A549 treated with dexamethasone at 1 μM for 4 hours (cell line): ENCODE measurements at places on chromosomes 5 and 9. TPM values are rescaled to one million over a fixed set of nuclear protein-coding genes. Genes with fewer than 3 reads are reported as not detected.

Gene UIMC1
- 40.3 to 45.3 TPM (median 42.7 TPM) in 5 replicates for total RNA-seq

Gene NACC2
- total RNA-seq = 23.5 to 43.9 TPM (median 42.5 TPM) in 5 replicates

Gene EFNA5
- 14.7 to 30.2 TPM (median 27.7 TPM) in 5 replicates for total RNA-seq

Gene PLPPR1
- total RNA-seq = not detected in 5 replicates

Gene SLIT3
- 12.9 to 21.8 TPM (median 18.6 TPM) in 5 replicates for total RNA-seq

Gene SMIM3
- total RNA-seq = 18.6 to 26.2 TPM (median 19.6 TPM) in 5 replicates

Gene CLIC3
- 3.3 to 6.7 TPM (median 5.0 TPM) in 5 replicates for total RNA-seq

Gene GFM2
- 21.2 to 26.1 TPM (median 23.3 TPM) in 5 replicates for total RNA-seq

Gene BTNL8
- not detected in 5 replicates for total RNA-seq

Gene AP3S1
- 71.4 to 90.5 TPM (median 85.2 TPM) in 5 replicates for total RNA-seq

Gene SLC4A9
- 0.04 TPM in 1 of 5 replicates, not detected in the others for total RNA-seq

Gene SLC6A19
- 0.32 to 0.66 TPM (median 0.64 TPM) in 5 replicates for total RNA-seq

Gene FGF10
- total RNA-seq = not detected in 5 replicates

Gene MOB3B
- 10.7 to 14.7 TPM (median 13.3 TPM) in 5 replicates for total RNA-seq

Gene LURAP1L
- total RNA-seq = 22.6 to 29.2 TPM (median 27.1 TPM) in 5 replicates

Gene SQSTM1
- total RNA-seq = 684 to 1,014 TPM (median 753 TPM) in 5 replicates

Gene CACNA1B
- total RNA-seq = 0.01 to 0.05 TPM (median 0.03 TPM) in 5 replicates

Gene CARD9
- total RNA-seq = 0.34 to 1.9 TPM (median 0.99 TPM) in 5 replicates

Gene DBH
- not detected in 5 replicates for total RNA-seq

Gene SV2C
- total RNA-seq = 0.01 TPM in 1 of 5 replicates, not detected in the others

Gene FRMD3
- 4.3 to 7.2 TPM (median 6.4 TPM) in 5 replicates for total RNA-seq

Gene SLC24A2
- not detected in 5 replicates for total RNA-seq

Gene IFNB1
- total RNA-seq = 0.10 TPM in 1 of 5 replicates, not detected in the others

Gene SPATA31D1
- not detected in 5 replicates for total RNA-seq

Gene RORB
- not detected in 5 replicates for total RNA-seq

Gene BRD9
- total RNA-seq = 35.8 to 41.4 TPM (median 38.7 TPM) in 5 replicates

Gene PCDHA5
- 0.52 to 0.95 TPM (median 0.85 TPM) in 5 replicates for total RNA-seq

Gene RLN2
- 0.17 to 0.70 TPM (median 0.32 TPM) in 3 of 5 replicates, not detected in the others for total RNA-seq

Gene HSPB3
- 0.14 to 0.42 TPM (median 0.24 TPM) in 4 of 5 replicates, not detected in the other for total RNA-seq

Gene PFN3
- not detected in 5 replicates for total RNA-seq

Gene IQGAP2
- total RNA-seq = 1.9 to 3.1 TPM (median 2.5 TPM) in 5 replicates

Gene IFNA14
- not detected in 5 replicates for total RNA-seq

Gene AGGF1
- 13.0 to 14.9 TPM (median 13.9 TPM) in 5 replicates for total RNA-seq

Gene ST6GALNAC6
- total RNA-seq = 19.3 to 24.9 TPM (median 21.5 TPM) in 5 replicates

Gene GFI1B
- 0.05 to 0.17 TPM (median 0.06 TPM) in 5 replicates for total RNA-seq

Gene PARP8
- 0.05 to 0.11 TPM (median 0.07 TPM) in 5 replicates for total RNA-seq

Gene GDA
- 0.69 to 1.4 TPM (median 1.0 TPM) in 5 replicates for total RNA-seq

Gene ADRB2
- total RNA-seq = 1.1 to 1.4 TPM (median 1.1 TPM) in 5 replicates

Gene PCDHGA3
- total RNA-seq = 0.02 to 0.05 TPM (median 0.03 TPM) in 4 of 5 replicates, not detected in the other

Gene GRXCR2
- total RNA-seq = not detected in 5 replicates

Gene PCDHGB6
- 0.08 to 0.15 TPM (median 0.13 TPM) in 5 replicates for total RNA-seq

Gene PCDHB15
- total RNA-seq = 0.05 to 0.16 TPM (median 0.05 TPM) in 5 replicates

Gene OTULINL
- total RNA-seq = 20.3 to 28.8 TPM (median 27.0 TPM) in 5 replicates

Gene ELP1
- total RNA-seq = 23.4 to 26.5 TPM (median 24.5 TPM) in 5 replicates

Gene RXRA
- total RNA-seq = 21.0 to 42.4 TPM (median 39.9 TPM) in 5 replicates

Gene CPLANE1
- 4.0 to 6.3 TPM (median 4.3 TPM) in 5 replicates for total RNA-seq

Gene ZNF354C
- 0.61 to 1.1 TPM (median 0.74 TPM) in 5 replicates for total RNA-seq

Gene SYK
- 0.02 to 0.16 TPM (median 0.05 TPM) in 5 replicates for total RNA-seq

Gene FOXD4L4
- total RNA-seq = 0.04 to 0.07 TPM (median 0.05 TPM) in 3 of 5 replicates, not detected in the others

Gene RELL2
- 3.0 to 4.2 TPM (median 3.8 TPM) in 5 replicates for total RNA-seq

Gene DPP7
- 67.5 to 115 TPM (median 108 TPM) in 5 replicates for total RNA-seq

Gene RAD17
- total RNA-seq = 15.3 to 18.9 TPM (median 16.5 TPM) in 5 replicates

Gene ARSI
- 25.8 to 37.8 TPM (median 31.8 TPM) in 5 replicates for total RNA-seq

Gene STOML2
- total RNA-seq = 200 to 254 TPM (median 236 TPM) in 5 replicates

Gene TMEM171
- 4.3 to 5.6 TPM (median 4.9 TPM) in 5 replicates for total RNA-seq

Gene FIBCD1
- total RNA-seq = 11.8 to 23.1 TPM (median 20.8 TPM) in 5 replicates
